ENCODE measurements at places on chromosomes 2 and 18. TPM values are rescaled to one million over a fixed set of nuclear protein-coding genes. Genes with fewer than 3 reads are reported as not detected.

DNA sequence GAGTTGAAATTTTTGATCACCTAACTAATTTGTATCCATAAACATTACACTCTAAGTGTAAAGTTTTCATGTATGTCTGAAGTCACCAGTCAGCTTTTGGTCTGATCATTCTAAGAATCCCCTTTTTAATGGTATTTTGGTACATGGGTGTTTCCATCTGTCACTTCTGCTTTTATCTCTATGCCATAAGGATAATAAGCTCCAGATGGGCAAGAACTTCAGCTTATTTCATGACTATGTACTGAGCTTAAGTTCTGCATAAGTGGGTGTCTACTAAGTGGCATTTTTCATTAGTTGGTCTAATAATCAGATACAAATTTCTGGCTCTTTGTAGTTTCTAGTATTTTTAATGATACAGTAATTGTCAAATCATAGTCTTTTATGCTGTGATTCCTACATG, 20.4 kb downstream of the UBXN4 start:
- DNase-seq = no peak

The SLC23A3 gene
- total RNA-seq = 4.9 TPM

DNA sequence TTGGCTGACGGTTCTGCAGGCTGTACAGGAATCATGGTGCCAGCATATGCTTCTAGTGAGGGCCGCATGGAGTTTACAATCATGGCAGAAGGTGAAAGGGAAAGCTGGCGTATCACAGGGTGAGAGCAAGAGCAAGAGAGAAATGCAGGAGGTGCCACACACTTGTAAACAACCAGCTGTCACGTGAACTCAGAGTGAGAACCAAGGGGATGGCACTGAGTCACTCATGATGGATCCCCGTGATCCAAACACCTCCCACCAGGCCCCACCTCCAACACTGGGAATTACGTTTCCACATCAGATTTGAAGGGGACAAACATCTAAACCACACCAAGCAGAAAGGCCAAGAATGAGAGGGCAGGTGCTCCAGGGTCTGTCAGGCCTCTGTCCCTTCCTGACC, 185.0 kb upstream of the PID1 start:
- DNase-seq = no peak

The PIEZO2 gene
- total RNA-seq = 8.8 TPM

The SYT4 gene
- not detected for total RNA-seq

Measured in right lobe of liver (tissue), 6 donors.